Stimulated activated CD4-positive, alpha-beta T cell treated with anti-CD3 and anti-CD28 coated beads, Interleukin-4, amount 100 ng/mL, for 4 hours (primary cell): ENCODE measurements at places on chromosomes 3 and 15.

DNA sequence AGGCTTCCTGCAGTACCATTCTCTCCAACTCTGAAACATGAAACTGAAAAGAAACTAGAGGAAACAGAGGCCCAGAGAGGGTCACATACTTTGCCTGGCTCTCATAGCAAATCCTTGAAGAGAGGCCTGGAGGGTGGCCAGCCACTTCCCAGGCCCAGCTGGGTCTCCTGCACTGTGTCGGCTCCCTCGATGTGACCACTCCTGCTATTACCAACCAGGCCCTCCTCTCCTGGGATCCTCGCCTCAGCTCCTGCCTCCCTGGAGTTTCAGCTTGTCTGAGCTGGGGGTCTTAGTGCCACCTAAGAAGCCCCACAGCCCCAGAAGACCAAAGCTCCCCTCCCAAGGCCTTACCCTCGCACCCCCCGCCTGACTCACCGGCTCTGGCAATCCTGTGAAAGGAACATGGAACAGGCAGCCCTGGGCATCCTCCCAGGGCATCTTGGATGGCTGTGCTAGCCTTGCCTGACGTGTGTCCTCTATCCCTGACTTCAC lies 4.6 kb downstream of the LOXL1 start:
- DNase-seq: no peak

DNA sequence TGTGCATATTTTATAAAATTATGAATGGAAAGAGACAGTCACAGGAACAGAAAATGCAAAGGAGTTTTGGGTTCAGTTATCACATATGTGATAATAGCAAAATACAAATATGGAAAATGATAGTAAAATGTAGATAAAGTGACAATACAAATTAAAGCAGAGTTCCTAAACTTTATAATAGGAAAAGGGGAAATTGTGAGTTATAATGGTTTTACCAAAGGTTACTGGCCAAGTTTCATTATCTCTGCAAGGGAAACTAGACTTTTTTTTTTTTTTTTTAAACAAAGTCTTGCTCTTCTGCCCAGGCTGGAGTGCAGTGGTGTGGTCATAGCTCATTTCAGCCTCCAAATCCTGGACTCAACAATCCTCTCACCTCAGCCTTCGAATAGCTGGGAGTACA lies 228.7 kb upstream of the CGNL1 start:
- no peak for DNase-seq

- no peak for DNase-seq
Measured at GRCh38 chr15:58703610-58704009, 45.9 kb downstream of the ADAM10 start.

GRCh38 chr3:177126015-177126773 lies 71.1 kb downstream of the TBL1XR1 start:
- DNase-seq: no peak

- no peak for DNase-seq
Measured at GRCh38 chr3:187044206-187044605, 95.1 kb downstream of the RPL39L start.

DNA sequence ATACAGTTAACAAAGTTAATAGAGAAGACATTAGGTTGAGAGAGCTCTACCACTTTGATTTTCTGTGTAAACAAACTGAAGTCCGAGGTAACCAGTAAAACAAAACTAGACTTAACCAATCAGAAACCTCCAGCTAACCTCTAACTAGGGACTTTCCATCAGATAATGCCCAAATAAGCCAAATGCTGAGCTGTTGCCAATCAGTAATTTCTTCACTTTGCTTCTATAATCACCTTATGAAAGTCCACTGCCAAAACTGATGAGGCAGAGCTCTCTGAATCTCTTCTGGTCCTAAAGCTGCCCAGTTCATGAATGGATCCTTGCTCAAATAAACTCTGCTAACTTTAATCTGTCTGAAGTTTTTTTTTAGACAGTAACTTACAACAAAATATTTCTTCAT lies 448.0 kb upstream of the NECTIN3 start:
- DNase-seq: no peak

GRCh38 chr15:86377914-86378313 lies 298.2 kb downstream of the AGBL1 start:
- DNase-seq: no peak

GRCh38 chr3:152477422-152477821 lies 208.7 kb downstream of the MBNL1 start:
- no peak for DNase-seq

- no peak for DNase-seq
Measured at GRCh38 chr15:77607111-77607893, 25.4 kb downstream of the LINGO1 start.

DNA sequence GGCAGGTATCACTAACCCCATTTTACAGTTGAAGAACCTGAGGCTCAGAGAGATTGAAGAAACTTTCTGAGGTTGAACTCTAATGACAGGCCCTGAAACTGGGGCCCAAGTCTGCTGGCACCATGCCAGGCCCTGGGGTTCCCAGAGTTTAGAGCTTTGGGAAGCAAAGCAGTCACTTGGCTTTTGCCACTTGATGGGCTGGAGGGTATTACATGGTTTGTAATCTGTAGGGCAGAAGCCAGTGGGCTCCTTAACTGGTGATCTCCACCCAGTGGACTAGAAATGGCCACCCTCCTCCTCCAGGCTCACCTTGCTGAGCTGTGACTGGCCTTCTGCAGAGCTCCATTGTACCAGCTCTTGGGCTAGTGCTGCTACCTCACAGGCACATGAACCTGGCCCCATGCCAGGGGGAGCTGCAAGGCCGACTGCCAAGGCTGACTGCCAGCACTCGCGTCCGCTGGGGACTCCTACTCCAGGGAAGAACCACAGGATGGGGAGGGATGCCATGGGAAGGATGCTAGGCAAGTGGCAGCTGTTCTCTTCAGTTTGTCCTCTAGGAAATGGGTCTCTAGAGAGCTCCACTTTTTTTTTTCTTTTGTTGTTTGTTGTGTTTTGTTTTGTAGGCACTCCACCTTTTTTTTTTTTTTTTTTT lies 104.8 kb downstream of the ETFA start:
- DNase-seq: no peak
